ACHN (cell line): ENCODE measurements at places on chromosomes 12 and 14.
A peak's percentile ranks its signal among the peaks of the same experiment; 100 is the strongest.

- DNase-seq: no peak
Measured at GRCh38 chr14:59254146-59254910, 65.9 kb downstream of the DAAM1 start.

DNA sequence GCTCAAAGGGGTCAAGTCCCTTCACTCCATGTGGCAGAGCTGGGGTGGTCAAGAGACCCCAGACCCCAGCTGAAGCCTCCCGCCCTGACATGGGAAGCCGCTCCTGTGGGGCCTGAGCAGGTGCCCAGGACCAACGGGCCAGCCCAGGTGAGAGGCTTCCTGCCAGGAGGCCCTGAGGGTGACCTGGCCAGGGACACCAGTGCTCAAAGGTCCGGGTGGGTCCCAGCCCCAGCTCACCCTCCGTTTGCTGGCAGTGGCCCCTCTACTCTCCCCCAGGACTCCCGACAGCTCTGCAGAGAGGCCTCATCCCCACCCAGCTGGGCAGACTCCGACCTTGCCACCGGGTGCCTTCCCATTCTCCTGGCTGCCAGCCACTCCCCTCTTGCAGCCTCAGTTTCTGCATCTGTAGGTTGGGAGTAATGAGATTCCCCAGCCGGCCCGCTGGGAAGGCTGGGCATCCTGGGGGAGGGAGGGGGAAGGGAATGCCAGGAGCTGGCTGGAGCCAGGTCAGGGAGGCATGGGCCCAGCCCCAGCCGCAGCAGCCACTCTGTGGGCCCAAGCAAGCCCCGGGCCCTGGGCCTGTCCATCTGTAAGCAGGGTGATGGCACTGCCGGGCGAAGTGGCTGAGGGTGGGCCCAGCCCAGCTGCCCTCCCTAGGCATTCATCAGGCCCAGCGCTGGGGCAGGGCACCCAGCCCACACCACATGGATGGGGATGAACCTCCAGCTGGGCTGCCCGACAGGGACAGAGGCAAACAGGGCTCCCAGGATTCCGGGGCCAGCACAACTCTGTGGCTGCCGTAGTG, 10.3 kb upstream of the INF2 start:
- no peak for DNase-seq

- no peak for DNase-seq
Measured at GRCh38 chr12:58455136-58455535, 465.2 kb downstream of the LRIG3 start.

- DNase-seq: no peak
Measured at GRCh38 chr14:103118663-103119404, 4.4 kb upstream of the TNFAIP2 start.

DNA sequence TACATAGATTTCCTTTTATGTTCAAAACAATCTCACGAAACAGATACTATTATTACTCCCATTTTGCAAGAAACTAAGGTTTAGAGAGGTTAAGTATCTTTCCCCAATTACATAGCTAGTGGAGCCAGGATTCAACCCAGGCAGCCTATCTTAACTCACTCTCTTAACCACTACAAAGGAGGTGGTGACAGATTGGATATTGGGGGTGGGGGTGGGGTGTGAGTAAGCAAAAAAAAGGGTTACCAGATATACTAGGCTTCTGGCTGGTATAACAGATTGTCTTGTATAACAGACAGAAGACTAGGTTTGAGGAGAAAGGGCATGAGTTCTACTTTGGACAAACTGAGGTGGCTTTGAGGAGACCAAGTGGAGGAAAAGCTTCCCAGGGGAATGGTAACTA, 2.1 kb downstream of the GMFB start:
- DNase-seq: no peak

DNA sequence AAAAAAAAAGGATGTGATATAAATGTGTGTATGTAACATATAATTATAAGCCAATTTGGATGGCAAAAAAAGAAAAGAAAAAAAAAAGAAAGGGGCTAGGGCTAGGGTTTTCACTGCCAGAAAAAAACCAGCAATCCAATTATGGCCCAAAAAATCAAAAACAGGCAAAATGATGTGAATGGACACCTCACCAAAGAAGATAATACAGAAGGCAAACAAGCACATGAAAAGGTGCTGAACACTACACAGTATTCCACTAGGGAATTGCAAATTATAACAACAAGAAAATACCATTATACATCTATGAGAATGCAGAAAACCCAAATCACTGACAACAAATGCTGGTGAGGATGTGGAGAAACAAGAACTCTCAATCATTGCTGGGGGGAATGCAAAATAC, 12.1 kb upstream of the MIPOL1 start:
- DNase-seq: no peak

- DNase-seq: no peak
Measured at GRCh38 chr12:130796985-130797686, 41.9 kb downstream of the STX2 start.

DNA sequence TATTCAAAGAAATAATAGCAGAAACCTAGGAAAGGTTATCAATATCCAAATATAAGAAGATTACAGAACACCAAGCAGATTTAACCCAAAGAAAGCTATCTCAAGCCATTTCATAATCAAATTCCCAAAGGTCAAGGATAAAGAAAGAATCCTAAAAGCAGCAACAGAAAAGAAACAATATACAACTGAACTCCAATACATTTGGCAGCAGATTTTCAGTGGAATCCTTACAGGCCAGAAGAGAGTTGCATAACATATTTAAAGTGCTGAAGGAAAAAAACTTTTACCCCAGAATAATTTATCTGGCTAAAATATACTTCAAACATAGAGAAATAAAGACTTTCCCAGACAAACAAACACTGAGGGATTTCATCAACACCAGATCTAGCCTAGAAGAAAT, 54.3 kb downstream of the DENND5B start:
- no peak for DNase-seq

DNA sequence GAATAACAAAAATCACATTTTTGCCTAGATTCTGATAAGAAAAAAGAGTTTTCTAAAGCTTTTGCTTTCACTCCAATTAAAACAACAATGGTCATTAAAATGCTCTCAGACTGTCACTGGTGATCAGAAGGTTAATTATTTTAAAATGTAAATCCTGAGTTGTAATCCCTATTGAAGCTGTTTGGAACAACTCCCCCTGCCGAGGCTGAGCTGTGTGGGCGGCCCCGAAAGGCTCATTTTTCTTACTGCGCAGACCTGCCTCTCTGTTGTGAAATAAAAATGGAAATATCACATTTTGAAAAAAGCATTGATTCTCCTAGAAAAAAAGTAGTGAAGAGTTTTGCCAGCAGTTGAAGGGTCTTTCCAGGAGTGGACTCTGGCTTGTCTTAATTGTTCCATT, 174.8 kb upstream of the CDKN3 start:
- no peak for DNase-seq

DNA sequence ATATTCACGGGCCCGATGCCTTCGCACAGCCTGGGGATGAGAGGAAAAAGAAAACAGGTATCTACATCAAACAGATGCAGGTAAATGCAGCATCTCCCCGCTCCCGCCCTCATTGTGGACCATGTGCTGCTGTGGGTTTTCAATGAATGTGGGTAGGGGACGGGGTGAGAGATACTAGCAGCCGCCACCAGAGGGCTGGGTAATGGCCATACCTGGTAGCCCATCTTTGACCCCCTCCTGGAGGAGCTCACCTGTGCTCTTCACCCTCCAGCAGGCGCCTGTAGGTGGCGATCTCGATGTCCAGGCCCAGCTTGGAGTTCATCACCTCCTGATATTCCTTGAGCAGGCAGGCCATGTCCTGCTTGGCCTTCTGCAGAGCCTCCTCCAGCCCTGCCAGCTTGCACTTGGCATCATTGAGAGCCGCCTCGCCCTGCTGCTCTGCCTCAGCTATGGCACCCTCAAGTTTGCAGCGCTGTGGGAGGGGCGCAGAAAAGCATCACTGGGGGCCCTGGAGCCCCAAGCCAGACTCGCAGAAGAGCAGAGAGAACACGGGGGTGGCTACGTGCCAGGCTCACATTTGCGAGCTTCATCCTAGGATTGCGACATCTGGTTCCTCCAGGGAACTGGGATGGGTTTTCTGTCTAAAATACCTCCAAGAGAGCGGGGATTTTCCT, 10.2 kb downstream of the KRT82 start:
- DNase-seq: peak; percentile 30

DNA sequence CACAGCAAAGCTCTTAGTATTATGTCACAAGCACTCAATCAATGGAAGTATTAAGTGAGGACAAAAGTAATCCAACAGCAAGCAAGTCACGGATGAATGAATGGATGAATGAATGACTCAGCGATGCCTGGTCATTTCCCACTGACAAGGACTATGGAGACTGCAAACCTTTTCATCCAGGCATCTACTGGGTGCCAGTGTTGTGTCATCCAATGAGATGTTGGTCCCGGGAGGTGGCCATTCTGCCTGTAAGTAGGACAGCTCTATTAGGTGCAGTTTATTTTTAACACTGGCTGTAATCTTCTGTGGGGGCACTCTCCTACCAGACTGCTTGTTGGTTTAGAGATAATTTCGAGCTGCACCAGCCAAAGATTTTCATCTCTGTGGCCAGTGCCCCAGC, 39.4 kb downstream of the STAB2 start:
- peak; percentile 28 for DNase-seq

DNA sequence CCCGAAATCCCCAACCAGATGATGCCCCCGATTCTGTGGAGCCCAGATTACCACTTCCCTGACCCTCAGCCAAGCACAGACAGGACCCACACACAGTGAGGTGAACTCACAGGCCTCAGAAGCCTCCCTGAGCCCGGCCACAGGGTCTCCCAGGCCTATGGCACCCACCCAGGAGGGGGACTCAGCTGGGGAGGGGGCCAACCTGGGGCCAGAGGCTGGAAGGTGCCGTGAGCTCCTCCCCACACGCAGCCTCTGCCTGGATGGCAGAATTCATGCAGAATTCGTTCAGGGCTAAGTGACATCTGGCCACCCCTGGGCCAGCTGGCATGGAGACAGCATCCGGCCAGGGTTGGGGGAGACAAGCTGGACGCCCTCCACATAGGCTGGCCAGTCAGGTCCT, 11.8 kb downstream of the TMEM179 start:
- DNase-seq: no peak

GRCh38 chr14:24785698-24786097, 151.7 kb upstream of the GZMB start:
- DNase-seq: no peak

GRCh38 chr12:67630373-67631088, 18.0 kb upstream of the DYRK2 start:
- DNase-seq: peak; percentile 22

DNA sequence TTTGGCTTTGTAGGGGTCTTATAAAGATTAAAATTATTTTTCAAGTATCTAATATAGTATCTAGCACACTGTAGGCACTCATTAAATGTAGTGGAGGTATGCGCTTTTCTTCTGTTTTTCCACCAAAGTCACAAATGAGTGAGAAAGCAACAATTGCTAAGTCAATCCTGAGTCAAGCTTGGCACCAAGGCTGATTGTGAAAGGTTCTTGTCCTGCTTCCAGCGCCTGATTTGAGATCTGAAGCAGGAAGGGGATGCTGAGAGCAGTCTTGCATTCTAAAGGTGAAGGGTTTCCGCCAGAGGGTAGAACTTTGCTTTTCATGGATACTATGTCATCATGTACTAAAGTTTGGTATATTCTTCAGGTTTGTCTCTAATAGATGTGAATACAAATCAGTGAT, 64.9 kb upstream of the DAAM1 start:
- no peak for DNase-seq

DNA sequence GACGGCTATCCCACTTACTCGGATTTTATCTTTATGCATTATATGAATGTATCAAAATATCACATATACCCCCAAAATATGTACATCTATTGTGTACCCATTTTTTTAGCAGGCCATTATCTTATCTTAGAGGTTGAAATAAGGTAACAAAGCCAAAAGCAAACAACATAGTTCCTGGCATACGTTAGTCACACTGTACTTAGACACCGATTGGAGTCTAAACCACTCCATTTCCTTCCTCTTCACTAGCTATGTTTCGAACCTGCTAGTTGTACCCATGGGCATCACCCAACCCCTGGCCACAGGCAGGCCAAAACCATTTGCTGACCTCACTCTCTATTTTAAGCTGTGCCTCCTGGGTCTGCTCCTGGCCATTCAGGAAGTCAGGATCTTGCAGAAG, 66.3 kb downstream of the GRIN2B start:
- DNase-seq: no peak
